ENCODE measurements at places on chromosomes 4 and X. TPM values are rescaled to one million over a fixed set of nuclear protein-coding genes. Genes with fewer than 3 reads are reported as not detected.

DNA sequence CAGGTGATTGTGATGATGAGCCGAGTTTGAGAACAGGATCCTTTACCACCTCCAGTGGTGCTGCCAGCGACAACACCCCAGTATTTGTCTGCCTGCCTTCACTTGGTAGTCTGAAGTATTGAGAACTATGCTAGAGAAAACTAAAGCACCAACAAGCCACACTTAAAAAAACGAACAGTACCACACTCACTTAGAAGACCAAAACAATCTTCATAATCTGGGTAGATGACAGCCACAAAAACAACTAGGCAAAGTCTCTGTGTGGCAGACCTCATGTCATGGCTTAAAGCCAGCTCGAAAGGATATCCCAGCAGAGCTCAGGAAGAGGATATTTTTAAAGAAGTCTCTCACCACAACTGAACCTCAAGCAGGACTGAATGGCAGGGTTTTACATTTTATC, 236.0 kb downstream of the GPC3 start:
- DNase-seq: no peak

GRCh38 chrX:71533516-71533850, 579 bp downstream of the OGT start:
- no peak for DNase-seq

DNA sequence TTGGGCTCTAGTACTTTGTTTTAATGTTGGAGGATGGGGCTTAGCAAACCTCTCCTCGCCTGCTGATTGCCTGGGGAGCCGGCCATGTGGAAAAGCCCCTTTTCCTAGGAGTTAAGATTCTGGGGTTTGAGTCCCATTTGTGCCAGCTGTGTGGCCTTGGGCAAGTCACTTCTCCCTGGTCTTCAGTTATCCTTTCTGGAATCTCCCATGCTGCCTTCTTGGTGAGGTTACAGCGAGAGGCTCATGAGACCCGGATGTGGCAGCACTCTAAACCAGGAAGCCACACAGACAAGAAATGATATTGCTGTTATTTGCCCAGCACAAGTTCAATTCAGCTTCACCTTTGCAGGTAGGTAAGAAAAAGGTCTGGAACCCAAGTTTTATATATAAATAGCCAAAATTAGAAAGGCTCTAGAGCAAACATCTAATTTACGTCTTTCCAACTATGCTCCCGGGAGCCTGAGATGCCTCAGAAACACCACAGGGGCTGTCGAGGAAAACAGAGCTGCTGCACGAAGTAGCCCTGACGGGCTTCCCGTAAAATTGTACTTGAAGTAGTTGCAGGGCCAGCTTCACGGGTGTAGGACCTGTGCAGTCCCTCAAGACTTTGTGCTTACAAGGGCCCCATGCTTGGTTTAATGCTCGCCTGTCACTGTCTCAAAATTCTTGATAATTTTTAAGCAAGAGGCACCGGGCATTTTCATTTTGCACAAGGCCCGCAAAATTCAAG, 8.3 kb upstream of the SASH3 start:
- no peak for DNase-seq

- no peak for DNase-seq
Measured at GRCh38 chr4:138348055-138348454, 105.9 kb upstream of the SLC7A11 start.

DNA sequence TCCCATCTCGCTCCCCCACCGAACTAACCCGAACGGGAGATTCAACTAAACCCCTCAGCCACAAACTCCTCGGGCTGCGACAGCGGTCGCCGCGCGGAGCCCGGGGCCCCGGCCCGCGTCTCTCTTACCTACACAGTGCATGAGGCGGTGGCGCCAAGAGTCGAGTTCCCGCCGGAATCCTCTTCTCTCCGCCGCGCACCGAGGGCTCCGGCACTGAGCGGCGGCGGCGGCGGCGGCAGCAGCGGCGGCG, 160 bp downstream of the LCORL start:
- no peak for DNase-seq

DNA sequence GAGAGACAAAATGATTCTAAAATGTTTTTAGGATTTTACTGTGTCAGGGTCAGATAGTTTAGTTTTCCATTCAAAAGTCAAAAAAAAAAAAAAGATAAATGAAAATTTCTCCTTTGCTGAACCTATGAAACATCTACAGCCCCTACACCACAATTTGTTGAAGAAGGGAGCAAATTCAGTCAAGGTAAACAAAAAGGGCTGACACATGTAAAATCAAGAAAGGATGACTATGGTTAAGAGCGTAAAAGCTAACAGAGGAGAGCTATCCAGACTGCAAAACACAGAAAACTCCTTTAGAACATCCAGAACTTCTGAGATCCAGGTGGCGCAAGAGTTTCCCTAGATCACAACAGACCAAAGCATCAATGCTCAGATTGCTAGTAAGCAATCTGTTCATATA, 72.2 kb downstream of the RAB28 start:
- no peak for DNase-seq

DNA sequence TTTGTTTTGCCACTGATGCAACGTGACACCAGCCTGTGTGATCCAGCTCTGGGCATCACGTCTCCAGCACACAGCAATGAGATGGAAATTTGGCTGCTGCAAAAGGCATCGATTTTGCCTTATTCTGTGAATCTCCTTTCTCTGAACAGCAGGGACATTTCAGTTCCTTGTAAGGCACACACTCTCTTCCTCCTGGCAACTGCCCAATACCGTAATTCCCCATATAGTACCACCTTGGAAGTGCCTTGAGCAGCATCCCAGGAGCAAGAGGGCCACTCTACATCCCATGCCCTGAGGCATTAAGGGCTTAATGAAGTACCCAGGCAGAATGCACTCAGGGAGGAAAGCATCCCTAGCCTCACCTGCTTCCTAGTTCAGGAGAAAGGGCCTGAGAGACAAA, 10.5 kb upstream of the MAMLD1 start:
- no peak for DNase-seq

- no peak for DNase-seq
Measured at GRCh38 chr4:102466298-102466697, 34.9 kb upstream of the NFKB1 start.

DNA sequence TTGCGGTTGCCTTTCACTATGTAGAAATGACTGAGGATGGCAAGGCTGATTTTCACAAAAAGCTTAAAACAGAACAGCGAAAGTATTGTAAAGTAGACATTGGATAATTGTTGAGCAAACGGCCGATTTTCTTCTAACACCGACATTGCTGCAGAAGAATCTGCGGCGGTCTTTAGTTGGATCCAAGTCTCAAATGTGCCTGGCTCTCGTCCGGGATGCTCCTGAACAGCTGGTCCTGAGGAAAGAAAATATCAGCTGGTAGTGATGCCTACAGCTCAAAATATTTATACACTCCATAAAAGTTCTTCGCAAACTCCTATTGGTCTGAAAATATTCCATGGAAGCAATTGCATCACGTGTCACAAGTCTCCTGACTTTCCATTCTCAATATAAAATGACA, at the start of gene ASB5:
Gene ASB5 (minus strand): TSS at position 260 of the 400 bp plus-strand sequence. CDS start 114 bp downstream, at position 146.
- DNase-seq: no peak

Gene PGAM4
- total RNA-seq: not detected

Gene ZC4H2
- total RNA-seq: 7.3 TPM

Gene LYAR
- 27.3 TPM for total RNA-seq

Gene UGT2B28
- not detected for total RNA-seq

Gene MRFAP1L1
- 47.5 TPM for total RNA-seq
